ENCODE measurements at places on chromosomes 5 and 9. TPM values are rescaled to one million over a fixed set of nuclear protein-coding genes. Genes with fewer than 3 reads are reported as not detected.

TRPM6 gene
- total RNA-seq = 0.96 TPM

CCDC180 gene
- total RNA-seq = 4.8 TPM

MYOT gene
- 12.3 TPM for total RNA-seq

MAP1B gene
- 1,059 TPM for total RNA-seq

SLCO6A1 gene
- not detected for total RNA-seq

C9orf152 gene
- not detected for total RNA-seq

PCDHB5 gene
- total RNA-seq = 61.8 TPM

RASA1 gene
- total RNA-seq = 30.5 TPM

PCDHB8 gene
- 0.11 TPM for total RNA-seq

SVEP1 gene
- 41.8 TPM for total RNA-seq

DNA sequence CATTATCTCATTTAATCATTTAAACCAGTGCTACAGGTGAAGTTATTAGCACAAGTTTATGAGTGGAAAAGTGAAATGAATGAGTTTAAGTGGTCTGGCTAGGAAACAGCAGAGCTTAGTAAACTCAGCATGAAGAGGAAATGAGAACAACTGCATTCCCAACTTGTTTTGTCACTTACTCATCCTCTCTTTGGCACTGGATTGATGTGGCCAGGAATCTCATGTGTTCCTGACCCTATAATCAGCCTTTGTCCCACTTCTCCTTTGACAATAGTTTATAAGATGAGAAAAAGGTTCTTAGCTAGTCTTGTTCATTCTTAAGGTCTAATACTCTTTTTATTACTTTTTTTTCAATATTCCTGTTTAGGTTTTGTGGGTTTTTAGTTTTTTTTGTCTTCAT, 559.2 kb upstream of the TLE4 start:
- H3K36me3 ChIP-seq = no peaks in the 10 kb centered on the region
- H3K4me1 ChIP-seq = no peaks in the 10 kb centered on the region
- no peak overlapping the region for H3K27ac ChIP-seq

GRCh38 chr5:43567967-43568366, 11.1 kb upstream of the PAIP1 start:
- no peak overlapping the region for H3K4me3 ChIP-seq
- no peaks in the 10 kb centered on the region for H3K36me3 ChIP-seq
- H3K27ac ChIP-seq = no peak overlapping the region
- no peaks in the 10 kb centered on the region for H3K4me1 ChIP-seq

GRCh38 chr5:59789197-59789596, 104.3 kb downstream of the PDE4D start:
- H3K4me3 ChIP-seq = no peak overlapping the region
- H3K36me3 ChIP-seq = no peaks in the 10 kb centered on the region
- DNase-seq = no peak
- H3K4me1 ChIP-seq = no peaks in the 10 kb centered on the region
- H3K27ac ChIP-seq = no peak overlapping the region

- H3K27me3 ChIP-seq = no peaks in the 10 kb centered on the region
- no peak for DNase-seq
- no peak overlapping the region for H3K27ac ChIP-seq
- no peak overlapping the region for H3K4me3 ChIP-seq
These were observed 99.1 kb downstream of the BNC2 start for GRCh38 chr9:16771356-16771755.

DNA sequence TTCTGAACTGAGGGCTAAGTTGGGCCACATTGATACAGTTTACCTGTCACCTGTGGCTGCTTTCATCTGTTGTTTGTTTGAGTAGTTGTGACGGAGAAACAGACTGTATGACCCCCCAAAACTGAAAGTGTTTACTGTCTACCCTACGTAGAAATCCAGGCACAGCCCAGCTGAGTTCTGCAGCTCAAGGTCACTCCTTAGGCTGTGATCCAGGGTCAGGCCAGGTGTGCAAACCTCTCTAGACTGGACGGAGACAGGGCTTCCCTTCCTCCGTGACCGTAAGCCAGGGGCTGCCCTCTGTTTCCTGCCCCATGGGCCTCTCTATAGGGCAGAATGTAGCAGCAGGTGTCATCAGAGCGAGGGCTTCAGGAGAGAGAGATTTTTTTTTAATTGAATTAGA, 207.9 kb upstream of the OTULINL start:
- DNase-seq = no peak
- no peaks in the 10 kb centered on the region for H3K27me3 ChIP-seq
- H3K27ac ChIP-seq = no peak overlapping the region
- H3K4me3 ChIP-seq = no peak overlapping the region

DNA sequence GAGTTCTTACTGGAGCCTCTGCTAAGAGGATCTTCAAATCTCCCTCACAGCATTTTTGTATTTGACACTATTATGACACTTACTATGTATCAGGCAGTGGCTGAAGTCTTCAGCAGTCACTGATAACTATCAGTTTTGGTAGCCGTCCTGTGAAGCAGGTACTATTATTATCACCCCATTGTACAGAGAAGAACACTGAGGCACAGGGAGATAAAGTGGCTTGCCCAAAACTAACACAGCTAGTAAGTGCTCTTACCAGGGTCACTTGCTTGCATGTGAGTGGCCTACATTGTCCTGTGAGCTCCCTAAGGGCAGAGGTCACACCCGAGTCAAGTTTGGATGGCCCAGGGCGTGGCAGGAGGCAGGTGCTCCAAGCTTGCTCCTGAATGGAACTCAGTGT, 16.8 kb downstream of the GABBR2 start:
- H3K36me3 ChIP-seq = no peaks in the 10 kb centered on the region
- H3K4me3 ChIP-seq = no peak overlapping the region
- no peak overlapping the region for H3K27ac ChIP-seq
- DNase-seq = no peak
- H3K27me3 ChIP-seq = no peaks in the 10 kb centered on the region
- H3K4me1 ChIP-seq = no peaks in the 10 kb centered on the region

DNA sequence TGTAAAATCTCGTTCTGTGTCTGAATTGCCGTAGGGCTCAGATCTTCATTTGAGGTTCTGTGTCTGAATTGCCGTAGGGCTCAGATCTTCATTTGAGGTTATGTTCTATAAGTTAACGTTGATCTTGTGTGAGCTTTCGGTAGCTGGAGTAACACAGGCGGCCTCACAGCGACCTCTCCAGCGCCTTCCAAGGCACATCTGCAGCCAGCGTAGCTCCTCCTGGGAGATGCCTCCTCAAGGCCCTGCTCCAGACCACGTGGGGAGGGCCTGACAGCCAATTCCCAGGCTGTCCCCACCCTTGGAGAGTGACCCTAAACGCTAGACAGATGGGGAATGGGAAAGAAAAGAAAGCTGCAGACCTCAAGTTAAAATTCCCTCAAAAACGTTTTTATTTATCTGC, 8.7 kb upstream of the AHRR start:
- H3K27me3 ChIP-seq = no peaks in the 10 kb centered on the region
- H3K27ac ChIP-seq = no peak overlapping the region
- no peaks in the 10 kb centered on the region for H3K4me1 ChIP-seq

GRCh38 chr9:98022447-98022846, 34.1 kb upstream of the NANS start:
- H3K4me3 ChIP-seq = no peak overlapping the region
- peak overlapping the region; percentile 76 for H3K27ac ChIP-seq
- peaks cover 5% of the 10 kb centered on the region for H3K4me1 ChIP-seq
- no peaks in the 10 kb centered on the region for H3K27me3 ChIP-seq
- H3K36me3 ChIP-seq = peaks cover 32% of the 10 kb centered on the region

- H3K27me3 ChIP-seq = no peaks in the 10 kb centered on the region
- no peak overlapping the region for H3K4me3 ChIP-seq
- H3K4me1 ChIP-seq = peaks cover 6% of the 10 kb centered on the region
These were observed 139.4 kb downstream of the GNAQ start for GRCh38 chr9:77892171-77892570.

DNA sequence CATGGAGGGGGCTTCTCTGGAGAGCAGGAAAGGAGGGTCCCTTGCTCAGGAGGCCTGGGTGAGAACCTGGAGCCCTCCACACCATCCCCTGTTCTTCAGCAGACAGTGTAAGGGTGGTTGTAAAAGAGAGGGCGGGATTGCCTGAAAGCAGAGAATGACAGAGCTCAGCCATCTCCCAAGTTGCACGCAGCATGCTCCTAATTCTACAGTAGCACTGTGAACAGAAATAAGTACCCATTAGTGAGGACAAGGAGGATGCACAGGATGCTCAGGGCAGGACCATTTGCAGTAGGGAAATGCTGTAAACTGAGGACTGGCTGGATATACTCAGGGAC, 8.4 kb downstream of the CCDC69 start:
- no peaks in the 10 kb centered on the region for H3K36me3 ChIP-seq
- no peak for DNase-seq
- no peak overlapping the region for H3K4me3 ChIP-seq
- no peaks in the 10 kb centered on the region for H3K4me1 ChIP-seq
- no peaks in the 10 kb centered on the region for H3K27me3 ChIP-seq
- no peak overlapping the region for H3K27ac ChIP-seq

DNA sequence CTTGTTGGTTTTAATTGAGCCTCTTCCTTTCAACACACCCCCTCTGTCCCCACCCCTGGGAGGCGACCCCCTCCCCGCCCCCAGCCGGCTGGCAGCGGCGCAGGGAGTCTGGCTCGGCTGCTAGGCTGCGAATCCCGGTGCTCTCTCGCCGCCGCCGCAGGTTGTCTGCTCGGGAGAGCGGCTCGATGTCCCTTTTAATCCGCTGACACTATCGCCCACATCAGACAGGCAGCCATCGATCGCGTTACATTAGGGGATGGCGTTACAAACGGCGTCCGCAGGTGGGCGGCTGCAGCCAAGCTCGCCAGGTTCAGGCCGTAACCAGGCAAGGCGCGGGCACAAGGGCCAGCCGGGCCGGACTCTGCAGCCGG, 1.3 kb downstream of the NR2F1-AS1 start:
- no peaks in the 10 kb centered on the region for H3K36me3 ChIP-seq
- peak overlapping the region; percentile 67 for H3K4me3 ChIP-seq
- DNase-seq = no peak
- H3K27me3 ChIP-seq = peaks cover 6% of the 10 kb centered on the region

DNA sequence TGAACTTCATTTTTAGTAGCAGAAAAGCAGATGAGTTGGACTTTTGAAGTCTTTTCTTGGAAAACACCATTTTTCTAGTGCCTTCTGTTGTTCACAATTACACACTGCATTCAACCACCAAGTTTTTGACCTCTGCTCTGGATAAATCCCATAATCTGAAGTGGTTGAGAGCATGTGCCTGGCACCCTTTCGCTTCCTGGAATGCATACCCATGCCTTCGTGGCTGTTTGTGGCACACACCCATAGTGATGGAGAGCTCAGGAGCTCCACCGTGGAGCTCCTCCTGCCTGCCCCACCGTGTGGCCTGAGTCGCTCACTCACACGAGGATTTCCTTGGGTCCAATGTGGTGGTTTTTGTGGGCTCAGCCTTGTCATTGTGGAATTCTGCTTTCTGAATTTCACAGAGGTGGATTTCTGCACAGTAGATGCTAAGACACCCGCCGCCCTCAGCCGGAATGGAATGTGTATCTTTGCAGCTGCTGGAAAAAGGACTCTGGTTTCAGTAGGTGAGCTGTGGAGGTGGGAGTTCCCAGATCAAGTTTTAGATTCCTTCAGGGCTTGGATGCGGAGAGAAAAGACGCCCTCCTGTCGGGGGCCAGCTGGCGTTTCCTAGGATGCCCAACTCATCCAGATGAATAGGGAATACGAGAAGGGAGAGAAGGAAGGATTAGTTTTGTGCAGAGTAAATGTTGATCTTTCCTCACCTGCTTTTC, 500.4 kb downstream of the IRX1 start:
- H3K36me3 ChIP-seq = no peaks in the 10 kb centered on the region
- no peaks in the 10 kb centered on the region for H3K27me3 ChIP-seq
- H3K27ac ChIP-seq = no peak overlapping the region
- no peak overlapping the region for H3K4me3 ChIP-seq

DNA sequence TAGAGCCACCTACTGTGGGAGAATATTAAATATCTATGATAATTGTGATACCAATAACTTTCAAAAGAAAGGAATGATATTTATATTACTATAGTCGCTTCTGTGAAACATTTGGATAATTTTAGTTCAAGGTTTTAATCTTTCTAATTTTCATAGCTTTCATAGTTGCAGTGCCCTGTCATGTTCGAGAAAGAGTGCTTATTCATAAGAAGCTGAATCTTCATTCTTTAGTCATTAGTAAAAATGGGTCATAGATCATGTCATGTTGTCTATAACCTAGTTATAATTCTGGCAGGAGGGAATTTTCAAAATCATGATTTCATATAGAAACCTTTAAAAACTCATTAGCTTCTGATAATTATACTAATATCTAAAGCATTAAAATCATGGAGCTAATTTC, 685.6 kb downstream of the CETN3 start:
- no peaks in the 10 kb centered on the region for H3K4me1 ChIP-seq
- no peaks in the 10 kb centered on the region for H3K27me3 ChIP-seq
- H3K4me3 ChIP-seq = no peak overlapping the region
- no peak for DNase-seq
- H3K36me3 ChIP-seq = no peaks in the 10 kb centered on the region

DNA sequence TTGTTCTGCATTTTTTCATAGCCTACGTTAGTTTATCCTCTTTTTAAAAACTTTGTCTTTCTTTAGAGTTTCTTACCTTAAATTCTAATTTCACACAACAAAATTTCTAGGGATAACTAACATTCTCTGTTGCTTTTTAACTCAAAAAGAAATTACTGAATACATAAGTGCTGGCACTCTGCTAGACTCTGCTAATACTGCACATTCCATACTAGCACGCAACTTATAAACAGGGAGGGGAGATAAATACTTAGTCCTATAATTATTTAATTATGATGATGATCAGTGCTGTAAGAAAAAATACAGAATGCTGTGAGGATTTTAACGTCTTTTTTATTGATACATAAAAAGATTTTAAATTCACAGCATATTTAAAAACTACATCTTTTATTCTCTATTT, 25.1 kb downstream of the RNF145 start:
- peaks cover 18% of the 10 kb centered on the region for H3K4me1 ChIP-seq
- peaks cover 4% of the 10 kb centered on the region for H3K36me3 ChIP-seq
- H3K27me3 ChIP-seq = no peaks in the 10 kb centered on the region
- H3K27ac ChIP-seq = no peak overlapping the region

DNA sequence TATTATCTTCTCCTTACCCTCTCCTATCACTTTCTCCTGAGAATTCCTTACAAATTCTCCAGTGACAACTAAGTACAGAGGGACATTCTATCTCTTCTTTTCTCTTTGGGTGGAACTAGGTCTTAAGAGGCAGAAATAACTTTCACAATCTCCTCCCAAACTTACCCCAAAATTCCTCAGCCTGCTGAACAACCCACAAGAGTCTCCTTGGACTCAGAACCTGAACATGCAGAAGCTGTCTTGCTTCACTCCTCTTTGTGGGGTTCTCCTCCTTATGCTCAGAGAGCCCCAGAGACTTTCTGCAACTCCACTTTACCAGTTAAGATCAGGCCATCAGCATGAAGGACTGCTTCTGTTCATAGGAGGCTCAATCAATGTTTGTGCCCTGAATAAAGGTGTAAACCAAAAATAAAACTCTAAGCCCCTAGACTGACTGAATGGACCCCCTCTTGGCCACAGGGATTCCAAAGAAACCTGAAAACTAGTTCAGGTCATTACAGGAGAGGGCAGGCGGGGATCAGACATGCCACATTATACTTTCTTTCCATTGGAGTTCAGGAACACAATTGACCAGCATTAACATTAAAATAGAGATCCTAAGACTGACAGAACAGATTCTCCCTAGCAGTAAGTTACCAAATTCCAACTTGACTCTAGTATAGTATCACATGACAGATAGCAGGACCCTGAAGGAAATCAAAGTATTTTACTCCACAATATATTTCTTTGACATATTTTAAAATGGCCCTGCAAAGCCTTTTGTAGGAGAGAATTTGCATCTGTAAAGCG, 179.7 kb upstream of the FBXL17 start:
- no peaks in the 10 kb centered on the region for H3K27me3 ChIP-seq
- H3K36me3 ChIP-seq = no peaks in the 10 kb centered on the region
- no peak for DNase-seq
- no peaks in the 10 kb centered on the region for H3K4me1 ChIP-seq

GRCh38 chr9:133463234-133463863, 3.6 kb downstream of the CACFD1 start:
- peaks cover 12% of the 10 kb centered on the region for H3K4me1 ChIP-seq
- no peaks in the 10 kb centered on the region for H3K27me3 ChIP-seq
- no peak overlapping the region for H3K4me3 ChIP-seq
- H3K36me3 ChIP-seq = peaks cover 12% of the 10 kb centered on the region
- H3K27ac ChIP-seq = no peak overlapping the region
